HCEC 1CT (cell line): ENCODE measurements at places on chromosomes 7 and 10.
A peak's percentile ranks its signal among the peaks of the same experiment; 100 is the strongest.

- peak; percentile 87 for DNase-seq
Measured at GRCh38 chr7:80145780-80146422, 11.3 kb downstream of the GNAI1 start.

- DNase-seq = no peak
Measured at GRCh38 chr10:3931224-3931623, 146.2 kb upstream of the KLF6 start.

DNA sequence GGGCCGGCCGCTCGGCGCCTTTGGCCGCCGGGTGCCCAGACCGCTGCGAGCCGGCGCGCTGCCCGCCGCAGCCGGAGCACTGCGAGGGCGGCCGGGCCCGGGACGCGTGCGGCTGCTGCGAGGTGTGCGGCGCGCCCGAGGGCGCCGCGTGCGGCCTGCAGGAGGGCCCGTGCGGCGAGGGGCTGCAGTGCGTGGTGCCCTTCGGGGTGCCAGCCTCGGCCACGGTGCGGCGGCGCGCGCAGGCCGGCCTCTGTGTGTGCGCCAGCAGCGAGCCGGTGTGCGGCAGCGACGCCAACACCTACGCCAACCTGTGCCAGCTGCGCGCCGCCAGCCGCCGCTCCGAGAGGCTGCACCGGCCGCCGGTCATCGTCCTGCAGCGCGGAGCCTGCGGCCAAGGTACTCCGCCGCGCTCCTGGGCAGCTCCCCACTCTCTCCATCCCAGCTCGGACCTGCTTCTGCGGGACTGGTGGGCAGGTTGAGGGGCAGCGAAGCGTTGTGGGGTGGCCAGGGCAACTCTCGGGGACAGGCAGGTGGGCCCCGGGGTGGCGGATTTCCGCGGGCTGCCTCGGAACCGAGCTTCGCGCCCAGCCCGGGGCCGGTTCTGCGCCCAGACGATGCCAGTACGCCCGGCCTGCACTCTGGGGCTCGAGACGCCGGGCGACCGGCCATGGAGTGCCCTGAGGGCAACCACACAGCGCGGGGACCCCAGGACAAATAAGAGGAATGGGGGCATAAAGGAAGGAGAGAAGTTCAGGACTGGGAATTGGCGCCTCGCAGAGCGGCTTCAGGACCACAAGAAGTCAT is 578 bp downstream of the HTRA1 start:
- DNase-seq = no peak

GRCh38 chr10:101123085-101123814 is 7.8 kb upstream of the TLX1 start:
- DNase-seq = no peak

GRCh38 chr7:36283711-36284130 is 105.9 kb upstream of the ANLN start:
- no peak for DNase-seq

- no peak for DNase-seq
Measured at GRCh38 chr10:78116361-78116760, 82.7 kb downstream of the RPS24 start.

DNA sequence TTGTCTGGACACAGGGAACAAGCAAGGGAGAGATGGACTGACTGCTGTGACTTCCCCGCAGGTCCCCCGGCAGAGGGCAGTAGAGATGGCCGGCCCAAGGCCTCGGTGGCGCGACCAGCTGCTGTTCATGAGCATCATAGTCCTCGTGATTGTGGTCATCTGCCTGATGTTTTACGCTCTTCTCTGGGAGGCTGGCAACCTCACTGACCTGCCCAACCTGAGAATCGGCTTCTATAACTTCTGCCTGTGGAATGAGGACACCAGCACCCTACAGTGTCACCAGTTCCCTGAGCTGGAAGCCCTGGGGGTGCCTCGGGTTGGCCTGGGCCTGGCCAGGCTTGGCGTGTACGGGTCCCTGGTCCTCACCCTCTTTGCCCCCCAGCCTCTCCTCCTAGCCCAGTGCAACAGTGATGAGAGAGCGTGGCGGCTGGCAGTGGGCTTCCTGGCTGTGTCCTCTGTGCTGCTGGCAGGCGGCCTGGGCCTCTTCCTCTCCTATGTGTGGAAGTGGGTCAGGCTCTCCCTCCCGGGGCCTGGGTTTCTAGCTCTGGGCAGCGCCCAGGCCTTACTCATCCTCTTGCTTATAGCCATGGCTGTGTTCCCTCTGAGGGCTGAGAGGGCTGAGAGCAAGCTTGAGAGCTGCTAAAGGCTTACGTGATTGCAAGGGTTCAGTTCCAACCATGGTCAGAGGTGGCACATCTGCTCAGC is 6.0 kb downstream of the CYREN start:
- DNase-seq = no peak

GRCh38 chr10:84563868-84564267 is 235.5 kb downstream of the CCSER2 start:
- no peak for DNase-seq

- no peak for DNase-seq
Measured at GRCh38 chr7:79882922-79883321, 251.7 kb upstream of the GNAI1 start.

GRCh38 chr10:571688-572451 is 117.6 kb downstream of the DIP2C start:
- DNase-seq = no peak

GRCh38 chr10:35892526-35892925 is 250.4 kb upstream of the FZD8 start:
- DNase-seq = no peak

DNA sequence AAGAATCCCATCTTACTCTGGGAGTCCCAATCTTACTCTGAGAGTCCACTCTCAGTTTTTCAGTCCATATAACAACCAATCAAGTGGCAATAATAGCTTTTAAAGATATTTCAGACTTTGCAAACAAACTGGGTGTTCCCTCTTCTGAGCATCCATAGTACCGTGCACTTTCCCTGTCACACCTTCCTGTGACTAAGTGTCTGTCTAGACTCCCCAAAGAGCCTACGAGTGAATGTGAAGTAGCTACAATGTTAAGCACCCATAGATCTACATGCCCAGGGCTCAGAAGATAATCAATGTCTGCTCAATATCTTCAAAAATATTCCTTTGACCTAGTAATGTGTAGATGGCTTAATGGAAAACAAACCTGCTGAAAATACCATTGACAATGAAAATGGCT is 95.6 kb upstream of the ASAH2 start:
- no peak for DNase-seq

GRCh38 chr7:7820939-7821338 is 102.5 kb upstream of the RPA3 start:
- DNase-seq = no peak

DNA sequence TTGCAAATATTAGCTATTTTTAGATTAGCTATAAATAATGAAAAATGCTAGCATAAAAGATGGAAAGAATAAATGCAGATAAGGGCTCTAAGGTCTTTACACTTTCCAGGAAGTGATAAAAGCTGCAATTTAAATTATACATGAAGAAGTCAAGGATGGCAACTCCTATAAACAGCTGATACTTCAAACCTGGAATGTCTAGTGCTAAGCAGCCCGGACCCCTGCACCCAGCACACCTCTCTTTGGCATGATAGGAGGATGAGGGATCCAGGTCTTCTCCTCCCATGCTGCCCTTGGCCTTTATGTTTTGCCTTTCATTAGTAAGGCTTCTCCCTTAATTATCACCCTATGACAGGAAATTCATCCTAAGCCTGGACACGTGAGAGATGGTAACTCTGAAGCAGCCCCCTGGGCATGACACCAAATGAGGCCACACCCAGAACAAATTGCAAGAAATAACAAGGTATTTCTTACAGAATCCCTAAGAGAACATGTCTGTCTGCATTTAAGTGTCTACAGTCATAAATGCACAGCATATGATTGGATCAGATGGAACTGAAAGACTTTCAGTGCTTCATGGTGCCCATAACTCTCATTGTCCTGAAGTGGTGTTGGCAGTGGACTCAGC is 158.3 kb upstream of the PRSS1 start:
- no peak for DNase-seq

GRCh38 chr7:126845331-126845730 is 407.4 kb downstream of the GRM8 start:
- DNase-seq = no peak

- peak; percentile 62 for DNase-seq
Measured at GRCh38 chr10:126250527-126251310, 137.6 kb downstream of the ADAM12 start.

- peak; percentile 98 for DNase-seq
Measured at GRCh38 chr10:79298403-79299244, 48.6 kb upstream of the PPIF start.

GRCh38 chr7:27756298-27756697 is 16.3 kb downstream of the TAX1BP1 start:
- no peak for DNase-seq

- DNase-seq = no peak
Measured at GRCh38 chr7:91306266-91306665, 42.0 kb downstream of the FZD1 start.

DNA sequence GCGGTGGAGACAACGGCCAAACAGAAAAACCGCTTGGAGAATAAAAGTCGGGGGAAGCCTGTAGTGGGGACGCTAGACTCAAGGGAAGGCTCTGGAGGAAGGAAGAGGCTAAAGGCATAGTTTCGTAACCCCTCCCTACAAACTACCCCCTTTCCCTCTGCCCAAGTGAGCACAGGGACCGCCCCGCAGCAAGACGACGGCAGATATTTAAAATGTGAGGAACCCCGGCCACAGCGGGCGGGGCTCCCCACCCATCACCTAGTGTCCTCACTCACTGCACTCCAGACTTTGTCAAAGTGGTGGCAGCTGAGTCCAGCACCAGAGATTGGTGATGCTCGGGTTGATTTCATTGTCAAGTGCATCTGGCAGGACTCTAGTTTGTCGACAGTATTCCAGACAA is 69.1 kb downstream of the PRKAG2 start:
- DNase-seq = no peak

DNA sequence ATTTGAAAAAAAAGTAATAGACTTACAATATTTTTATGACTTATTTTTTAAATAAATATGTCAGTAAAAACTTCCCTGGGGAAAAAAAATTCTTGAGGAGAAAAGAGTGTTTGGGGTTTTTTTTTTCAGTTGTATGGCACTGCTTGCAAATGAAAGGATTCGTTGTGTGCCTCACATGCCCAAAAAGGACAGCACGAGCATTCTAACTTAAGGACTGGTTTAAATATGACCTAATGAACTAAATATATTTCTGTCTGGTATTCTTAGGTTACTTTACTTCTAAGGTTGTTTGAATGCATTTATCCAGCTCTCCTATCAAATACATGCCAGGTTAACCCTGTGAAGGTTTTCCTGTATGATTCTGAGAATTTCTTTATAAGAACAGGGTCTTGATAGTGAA is 988 bp upstream of the CD36 start:
- no peak for DNase-seq

GRCh38 chr10:10270126-10271050 is 747.3 kb upstream of the CELF2 start:
- no peak for DNase-seq

DNA sequence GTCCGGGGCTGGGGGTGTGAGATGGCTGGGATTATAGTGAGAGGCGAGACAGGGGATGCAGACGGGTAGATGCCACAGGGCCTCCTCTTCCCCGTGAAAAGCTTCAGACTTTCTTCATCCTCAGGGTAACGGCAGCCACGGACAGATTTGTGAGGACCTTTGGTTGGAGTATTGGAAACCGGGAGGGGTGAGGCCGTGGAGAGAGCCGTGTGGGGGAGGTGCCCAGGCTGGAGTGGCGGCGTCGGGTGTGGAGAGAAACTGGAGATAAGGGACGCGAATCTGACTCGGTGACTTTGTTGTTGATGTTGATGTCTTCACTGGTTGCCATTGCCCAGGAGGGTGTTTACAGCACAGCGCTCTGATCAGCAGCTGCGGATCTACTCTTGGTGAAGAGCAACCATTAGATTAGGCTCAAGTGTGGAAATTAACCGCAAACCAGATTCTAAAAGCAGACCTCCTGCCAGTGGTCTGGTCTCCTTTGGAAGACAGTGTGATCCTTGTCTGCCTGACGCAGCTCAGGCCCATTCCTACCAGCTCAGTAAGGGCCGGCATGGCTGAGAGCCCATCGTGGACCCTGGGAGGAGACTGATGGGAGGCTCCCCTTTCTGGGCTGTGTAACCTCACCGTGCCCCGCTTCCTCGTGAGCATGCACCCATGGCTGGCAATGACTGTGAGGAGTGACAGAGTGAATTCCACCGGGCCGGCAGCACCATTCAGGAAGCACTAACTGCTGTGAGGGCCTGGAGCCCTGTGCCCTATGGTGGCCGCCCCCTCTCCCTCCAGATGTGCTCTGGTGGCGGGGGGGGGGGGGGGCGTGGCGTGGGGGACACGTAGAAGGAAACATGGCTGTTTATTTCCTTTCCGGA is 90.3 kb downstream of the INPP5A start:
- DNase-seq = peak; percentile 22

DNA sequence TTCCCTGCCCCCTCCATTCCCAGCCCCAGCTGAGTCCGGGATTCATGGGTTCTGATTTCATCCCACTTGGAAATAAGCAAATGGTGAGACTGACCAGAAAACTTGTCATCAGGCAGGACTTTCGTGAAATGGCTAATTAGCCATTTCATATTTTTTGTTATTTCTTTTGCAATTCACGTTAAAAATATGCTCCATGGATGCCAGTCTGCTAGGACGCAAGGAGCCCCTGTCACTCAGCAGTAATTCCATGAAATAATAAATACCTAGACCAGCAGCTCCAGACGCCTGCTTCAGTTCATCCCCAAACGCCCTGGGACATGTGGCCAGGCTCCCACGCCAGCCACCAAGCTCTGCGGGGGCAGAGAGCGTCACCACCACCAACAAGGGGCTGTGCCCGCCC is 111.0 kb downstream of the TRIL start:
- no peak for DNase-seq

GRCh38 chr7:51344406-51345138 is 28.0 kb upstream of the COBL start:
- DNase-seq = no peak

DNA sequence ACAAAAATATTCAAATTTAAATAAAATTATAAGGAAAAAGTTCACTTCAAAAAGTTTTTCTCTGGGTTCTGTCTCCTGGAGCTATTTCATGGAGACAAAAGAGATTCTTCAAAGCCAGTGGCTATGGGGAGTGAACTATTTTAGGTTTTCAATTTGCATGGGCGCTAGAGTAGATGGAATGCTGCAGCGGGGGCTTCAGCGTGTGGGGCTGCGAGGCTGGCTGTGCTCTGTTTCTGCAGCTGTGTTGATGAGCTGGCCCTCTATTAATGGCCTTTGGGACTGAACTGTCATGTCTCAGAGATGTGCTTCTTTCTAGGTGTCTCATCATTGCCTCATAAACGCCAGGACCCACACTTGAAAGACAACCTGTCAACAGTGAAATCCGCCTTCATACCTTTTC is 108.4 kb upstream of the NPY start:
- no peak for DNase-seq

DNA sequence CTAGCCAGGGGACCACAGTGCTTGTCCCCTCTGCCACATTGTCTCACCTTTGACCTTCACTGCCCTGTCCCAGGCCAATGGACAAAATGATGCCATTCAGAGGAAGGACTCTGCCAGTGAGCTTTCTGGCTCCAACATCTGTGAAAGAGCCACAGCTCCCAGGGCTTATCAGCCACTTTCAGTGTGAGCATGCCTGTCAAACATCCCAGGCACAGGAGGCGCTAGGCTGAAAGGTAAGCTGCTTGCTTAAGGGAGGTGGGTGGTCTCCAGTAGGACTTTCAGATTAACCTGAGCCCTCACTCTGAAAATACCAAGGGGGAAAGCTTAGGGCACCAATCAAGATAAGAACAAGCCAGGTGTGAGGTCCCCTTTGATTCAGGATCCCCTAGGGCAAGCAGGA is 59.8 kb upstream of the GDF10 start:
- no peak for DNase-seq
